NCI-H2171 treated with DMSO at 0.1 percent for 48 hours (cell line): ENCODE measurements at places on chromosomes 4 and X.

GRCh38 chrX:12021698-12022097 is 116.6 kb upstream of the FRMPD4 start:
- DNase-seq = no peak

- DNase-seq = no peak
These were observed 90.0 kb downstream of the IGSF1 start for GRCh38 chrX:131199091-131199490.

DNA sequence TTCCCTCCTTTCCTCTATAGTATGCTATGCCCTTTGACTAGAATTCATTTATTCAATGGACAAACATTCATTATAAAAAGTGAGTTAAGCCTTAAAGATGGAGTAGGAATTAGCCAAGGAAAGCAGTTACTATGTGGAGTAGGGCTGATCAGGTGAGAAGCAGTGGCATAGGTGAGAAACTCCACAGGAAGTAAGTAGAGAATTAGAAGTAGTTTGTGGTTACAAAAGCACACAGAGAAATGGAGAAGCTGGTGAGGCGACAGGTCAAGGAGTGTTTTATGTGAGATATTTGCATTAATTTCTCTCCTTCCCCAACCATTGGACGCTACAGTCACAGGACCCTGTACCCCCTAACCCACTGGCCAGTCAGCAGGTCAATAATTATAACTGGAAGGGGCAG is 30.6 kb downstream of the SETD7 start:
- no peak for DNase-seq

DNA sequence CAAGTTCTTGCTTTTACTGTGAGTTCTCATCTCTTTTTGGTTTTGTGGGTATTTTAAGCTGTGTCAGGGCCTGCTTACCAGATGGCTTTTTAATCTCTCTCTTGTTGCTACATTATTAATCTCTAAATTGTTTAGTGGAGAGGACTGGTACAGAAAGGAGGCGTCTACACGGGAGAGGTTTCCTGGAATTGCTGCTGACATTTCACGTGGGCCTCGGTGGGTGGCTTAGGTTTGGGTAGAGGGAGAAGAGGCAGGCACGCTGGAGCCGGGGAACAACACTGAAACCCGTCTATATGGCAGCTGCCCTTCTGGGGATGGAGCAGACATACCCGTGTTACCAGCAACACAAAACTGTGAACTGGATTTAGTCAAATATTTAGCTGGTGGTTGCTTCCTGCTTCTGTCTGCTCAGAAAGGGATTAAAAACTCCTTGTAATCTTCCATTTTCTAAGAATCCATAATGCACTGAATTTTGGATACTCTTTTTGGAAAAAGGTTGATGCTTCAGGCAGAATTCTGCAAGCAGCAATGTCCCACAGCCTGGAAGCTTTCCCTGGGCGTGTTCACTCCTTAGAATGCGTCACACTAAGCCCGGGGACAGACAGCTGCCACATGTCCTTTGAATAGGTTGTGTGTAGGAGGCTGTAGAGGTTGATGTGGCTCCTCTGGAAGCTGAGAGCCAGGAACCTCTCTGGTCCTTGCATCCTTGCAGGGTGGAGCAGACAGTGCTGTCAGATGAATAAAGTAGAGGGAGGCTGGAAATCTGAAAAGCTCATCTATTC is 199.8 kb upstream of the GATB start:
- DNase-seq = no peak

GRCh38 chrX:19646282-19646681 is 131.0 kb upstream of the MAP3K15 start:
- no peak for DNase-seq

DNA sequence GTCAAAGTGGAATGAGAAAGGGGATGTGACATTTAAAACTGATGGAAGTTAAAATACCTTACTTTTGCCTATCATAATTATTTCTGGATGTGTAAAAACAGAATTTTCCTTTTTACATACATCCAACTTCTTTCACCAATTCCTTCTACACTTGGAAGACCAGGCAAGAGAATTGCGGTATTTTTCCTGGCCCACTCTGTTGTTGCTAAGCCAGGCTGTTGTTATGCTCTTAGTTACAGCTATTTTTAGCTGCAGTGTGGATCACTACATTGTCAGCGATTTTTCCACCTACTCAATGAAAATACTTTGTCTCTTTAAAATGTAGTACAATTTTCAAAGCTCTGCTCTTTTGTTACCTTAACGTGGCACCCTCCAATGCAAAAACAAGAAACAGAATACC is 43.4 kb downstream of the NKX6-1 start:
- no peak for DNase-seq

- DNase-seq = no peak
These were observed 18.7 kb downstream of the CHM start for GRCh38 chrX:86028681-86029080.

- DNase-seq = no peak
These were observed 41.8 kb downstream of the EIF4E start for GRCh38 chr4:98887145-98887544.

DNA sequence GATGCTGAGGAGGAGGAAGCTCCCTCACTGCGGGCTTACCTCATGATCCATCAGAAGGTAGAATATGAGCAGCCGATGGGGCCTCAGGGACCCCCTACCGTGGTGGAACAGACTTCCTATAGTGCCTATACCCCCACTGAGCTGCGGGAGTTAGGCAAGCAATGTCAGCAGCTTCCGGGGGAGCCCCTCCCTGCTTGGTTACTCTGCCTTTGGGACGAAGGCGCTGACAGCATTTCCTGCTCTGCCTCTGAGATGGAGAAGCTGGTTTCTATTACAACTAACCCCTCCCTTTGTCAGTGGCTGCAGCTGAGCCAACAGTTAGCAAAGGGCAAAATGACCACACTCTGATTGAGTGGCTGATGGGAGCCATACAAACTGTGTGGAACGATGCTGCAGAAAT is 430.7 kb downstream of the IDS start:
- no peak for DNase-seq

DNA sequence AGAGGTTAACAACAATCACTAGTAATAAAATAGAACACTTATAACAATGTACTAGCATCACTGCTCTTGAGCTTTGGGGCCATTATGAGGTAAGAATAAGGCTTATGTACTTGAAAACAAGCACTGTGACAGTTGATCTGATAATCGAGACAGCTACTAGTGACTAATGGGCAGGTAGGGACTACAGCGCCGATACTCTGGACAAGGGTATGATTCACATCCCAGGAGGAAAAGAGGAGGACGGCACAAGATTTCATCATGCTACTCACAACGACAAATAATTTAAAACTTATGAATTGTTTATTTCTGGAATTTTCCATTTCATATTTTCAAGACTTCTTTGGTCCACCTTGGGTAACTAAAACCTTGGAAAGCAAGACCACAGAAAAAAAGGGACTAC is 62.3 kb downstream of the FAM184B start:
- DNase-seq = no peak

DNA sequence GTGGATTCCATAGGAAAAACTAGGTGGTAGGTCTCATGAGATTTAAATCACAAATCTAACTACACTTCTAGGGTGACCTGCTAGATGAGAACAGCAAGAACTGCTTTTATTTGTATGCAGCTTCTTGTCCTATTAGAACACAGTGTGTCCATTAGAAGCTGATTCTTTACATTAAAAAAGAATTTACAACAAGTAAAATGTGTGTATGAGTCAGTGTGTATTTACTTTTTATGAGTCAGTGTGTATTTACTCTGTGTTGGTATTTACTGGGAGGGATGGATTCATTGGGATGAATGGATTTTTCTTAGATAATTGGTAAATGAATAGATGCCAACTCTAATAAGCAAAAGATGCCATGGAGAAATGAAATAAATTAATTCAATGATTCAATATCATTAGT is 40.6 kb upstream of the XPNPEP2 start:
- no peak for DNase-seq

- no peak for DNase-seq
These were observed 54.1 kb downstream of the TXK start for GRCh38 chr4:48079972-48080391.

DNA sequence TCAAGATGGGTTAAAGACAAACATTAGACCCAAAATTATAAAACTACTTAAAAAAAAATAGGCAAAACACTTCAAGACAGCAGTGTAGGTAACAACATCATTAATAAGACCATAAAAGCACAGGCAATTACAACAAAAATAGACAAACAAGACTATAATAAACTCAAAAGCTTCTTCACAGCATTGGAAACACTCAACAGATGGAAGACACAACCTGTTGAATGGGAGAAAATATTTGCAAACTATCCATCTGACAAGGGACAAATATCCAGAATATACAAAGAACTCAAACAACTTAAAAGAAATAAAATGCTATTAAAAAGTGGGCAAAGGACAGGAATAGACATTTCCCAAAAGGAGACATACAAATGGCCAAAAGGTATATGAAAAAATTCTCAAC is 170.7 kb downstream of the HHIP start:
- no peak for DNase-seq

DNA sequence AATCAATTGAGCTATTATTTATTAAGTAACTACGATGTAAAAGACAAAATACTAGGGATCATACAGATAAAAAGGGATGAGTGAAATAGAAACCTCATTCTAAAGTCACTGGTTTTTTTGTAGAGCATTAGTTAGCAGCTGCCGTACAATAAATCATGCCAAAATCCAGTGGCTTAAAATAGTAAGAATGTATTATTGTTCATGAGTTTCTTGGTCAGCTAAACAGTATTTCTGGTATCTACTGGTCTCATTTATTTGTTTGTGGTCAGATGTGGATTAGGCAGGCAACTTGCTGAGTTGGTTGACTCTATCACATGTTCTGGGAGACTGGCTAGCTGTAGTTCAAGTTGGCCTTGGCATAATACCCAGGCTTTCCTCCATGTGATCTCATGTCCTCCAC is 667.3 kb downstream of the GALNTL6 start:
- no peak for DNase-seq
